ENCODE measurements at places on chromosomes 1 and 21.

GRCh38 chr1:19628879-19629278 lies 15.2 kb upstream of the NBL1 start:
- DNase-seq, result no peak

DNA sequence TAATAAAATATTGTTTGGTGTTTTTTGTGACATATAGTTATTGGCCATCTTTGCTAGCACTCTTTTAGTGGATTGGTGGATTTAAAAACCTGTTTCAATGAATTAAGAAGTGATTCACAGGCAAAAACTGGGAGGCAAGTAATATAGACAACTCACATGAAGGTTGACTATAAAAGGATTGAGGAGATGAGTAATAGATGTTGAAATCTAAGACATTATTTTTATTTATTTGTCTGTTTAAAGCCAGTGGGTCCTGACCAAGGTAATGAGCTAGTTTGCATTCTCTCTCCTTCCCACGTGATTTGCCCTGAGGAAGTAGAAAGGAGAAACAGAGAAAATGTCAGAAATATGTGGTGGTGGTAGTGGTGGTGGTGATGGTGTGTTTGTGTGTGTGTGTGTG lies 351.5 kb upstream of the ZP4 start:
- DNase-seq, result no peak

DNA sequence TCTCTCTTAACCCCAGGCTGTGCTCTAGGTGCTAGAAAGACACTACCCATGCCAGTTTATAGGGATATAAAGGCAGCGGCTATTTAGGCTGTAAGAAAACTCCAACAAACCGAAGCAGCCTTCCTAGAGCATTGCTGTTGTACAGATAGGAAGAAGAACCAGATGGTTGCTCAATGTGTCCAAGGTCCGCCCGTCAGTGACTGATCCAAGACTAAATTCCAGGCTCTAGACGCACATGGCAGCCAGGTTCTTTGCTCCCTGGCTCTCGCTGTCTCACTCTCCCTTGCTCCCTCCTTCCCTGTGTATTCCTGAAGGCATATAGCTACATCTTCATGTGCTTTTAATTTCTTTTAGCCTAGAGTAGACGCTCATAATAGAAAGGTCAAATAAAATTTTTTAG lies 303.4 kb downstream of the KIF26B start:
- no peak for DNase-seq

DNA sequence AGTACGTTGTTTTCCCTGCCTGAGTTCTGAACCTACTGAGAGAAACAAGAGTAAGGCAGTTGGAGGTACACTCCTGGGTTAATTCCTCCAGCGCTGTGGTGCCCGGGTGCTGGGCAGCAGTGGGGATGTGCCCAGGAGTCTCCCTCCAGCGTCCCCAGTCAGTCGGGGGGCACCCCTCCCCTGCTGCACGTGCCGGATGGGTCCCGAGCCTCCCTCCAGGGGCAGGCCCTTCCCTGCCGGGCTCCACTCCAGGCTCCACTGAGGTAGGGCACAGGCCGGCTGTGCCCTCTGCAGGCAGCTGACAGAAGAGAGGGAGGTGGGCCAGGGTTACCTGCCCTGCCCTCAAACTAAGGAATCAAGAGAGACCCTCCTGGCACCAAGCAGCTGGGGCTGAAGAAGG lies 238.1 kb upstream of the VAMP3 start:
- no peak for DNase-seq

- no peak for DNase-seq
Measured at GRCh38 chr1:209134001-209134400, 449.5 kb upstream of the CAMK1G start.

- no peak for DNase-seq
Measured at GRCh38 chr1:230866171-230867070, 1.9 kb downstream of the C1orf198 start.

GRCh38 chr1:230622151-230622550 lies 20.1 kb upstream of the COG2 start:
- no peak for DNase-seq

GRCh38 chr21:44487831-44488230 lies 32.5 kb downstream of the LRRC3 start:
- DNase-seq, result no peak

DNA sequence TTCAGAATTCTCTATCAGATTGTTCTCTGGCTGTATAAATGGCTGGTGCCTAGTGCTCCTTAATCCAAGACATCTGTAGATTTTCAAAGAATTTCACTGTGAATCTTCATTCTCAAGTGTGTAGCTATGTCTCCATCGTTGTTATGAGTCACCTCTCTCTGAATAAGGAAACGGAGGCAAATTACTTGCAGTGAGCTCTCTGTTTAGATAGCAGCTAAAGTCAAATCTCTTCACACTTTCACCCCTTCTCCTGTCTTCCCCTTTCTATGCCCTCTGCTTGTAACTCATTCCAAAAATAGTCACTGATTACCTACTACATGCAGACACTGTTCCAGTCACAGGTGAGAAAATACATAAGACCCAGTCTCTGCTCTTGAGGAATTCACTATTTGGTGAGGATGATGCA lies 39.7 kb downstream of the CHML start:
- DNase-seq, result no peak

- DNase-seq, result no peak
Measured at GRCh38 chr1:200861937-200862647, 10.7 kb upstream of the GPR25 start.

GRCh38 chr1:98898940-98899339 lies 105.7 kb downstream of the PLPPR5 start:
- DNase-seq, result no peak

- DNase-seq, result no peak
Measured at GRCh38 chr21:45129189-45129923, 55.0 kb downstream of the ADARB1 start.

- DNase-seq, result no peak
Measured at GRCh38 chr1:80448081-80448480, 1352.7 kb upstream of the ADGRL2 start.

DNA sequence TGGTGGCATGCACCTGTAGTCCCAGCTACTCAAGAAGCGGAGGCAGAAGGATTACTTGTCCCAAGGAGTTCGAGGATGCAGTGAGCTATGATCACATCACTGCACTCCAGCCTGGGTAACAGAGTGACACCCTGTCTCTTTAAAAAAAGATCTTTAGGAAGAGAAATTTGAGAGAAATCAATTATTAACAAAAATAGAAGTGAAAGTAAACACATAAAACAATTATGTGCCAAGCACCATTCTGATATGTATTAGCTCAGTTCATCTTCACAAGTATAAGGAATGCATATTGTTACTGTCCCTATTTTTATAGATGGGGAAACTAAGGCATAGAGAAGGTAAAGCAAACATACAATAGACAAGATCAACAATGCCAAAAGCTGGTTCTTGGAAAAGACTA lies 48.1 kb downstream of the MATN1 start:
- no peak for DNase-seq

DNA sequence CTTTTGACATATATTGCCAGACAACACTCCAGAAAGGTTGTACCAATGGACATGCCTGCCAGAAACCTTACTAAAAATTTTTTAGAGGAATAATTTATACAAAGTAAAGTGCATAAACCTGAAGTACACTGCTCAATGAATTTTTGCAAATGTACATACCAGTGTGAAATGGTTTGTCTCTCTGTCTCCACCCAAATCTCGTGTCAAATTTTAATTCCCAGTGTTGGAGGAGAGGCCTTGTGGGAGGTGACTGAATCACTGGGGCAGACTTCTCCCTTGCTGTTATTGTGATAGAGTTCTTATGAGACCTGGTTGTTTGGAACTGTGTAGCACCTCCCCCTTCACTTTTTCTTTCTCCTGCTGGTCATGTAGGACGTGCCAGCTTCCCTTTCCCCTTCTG lies 168.8 kb downstream of the RWDD3 start:
- no peak for DNase-seq

DNA sequence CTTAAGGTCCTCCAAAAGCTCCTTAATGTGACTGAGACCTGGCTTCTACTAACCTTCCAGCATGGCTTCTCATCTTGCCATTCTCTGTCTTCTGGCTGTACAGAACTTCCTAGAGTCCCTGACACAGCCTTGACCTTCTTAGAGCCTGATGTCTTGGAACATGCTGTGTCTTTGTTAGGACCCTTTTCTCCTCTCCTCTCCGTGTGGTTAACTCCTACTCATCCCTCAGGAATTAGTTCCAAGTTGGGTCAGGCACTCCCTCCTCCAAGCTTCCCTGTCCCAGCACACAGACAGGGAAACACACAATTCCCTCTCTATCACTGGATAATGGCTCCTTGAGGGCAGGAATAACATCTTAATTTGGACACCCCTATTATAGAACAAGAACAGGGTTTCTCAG lies 275.4 kb upstream of the USP24 start:
- DNase-seq, result no peak

- no peak for DNase-seq
Measured at GRCh38 chr1:212247179-212247721, 38.0 kb upstream of the PPP2R5A start.

GRCh38 chr1:182811975-182812722 lies 22.6 kb downstream of the NPL start:
- DNase-seq, result no peak

DNA sequence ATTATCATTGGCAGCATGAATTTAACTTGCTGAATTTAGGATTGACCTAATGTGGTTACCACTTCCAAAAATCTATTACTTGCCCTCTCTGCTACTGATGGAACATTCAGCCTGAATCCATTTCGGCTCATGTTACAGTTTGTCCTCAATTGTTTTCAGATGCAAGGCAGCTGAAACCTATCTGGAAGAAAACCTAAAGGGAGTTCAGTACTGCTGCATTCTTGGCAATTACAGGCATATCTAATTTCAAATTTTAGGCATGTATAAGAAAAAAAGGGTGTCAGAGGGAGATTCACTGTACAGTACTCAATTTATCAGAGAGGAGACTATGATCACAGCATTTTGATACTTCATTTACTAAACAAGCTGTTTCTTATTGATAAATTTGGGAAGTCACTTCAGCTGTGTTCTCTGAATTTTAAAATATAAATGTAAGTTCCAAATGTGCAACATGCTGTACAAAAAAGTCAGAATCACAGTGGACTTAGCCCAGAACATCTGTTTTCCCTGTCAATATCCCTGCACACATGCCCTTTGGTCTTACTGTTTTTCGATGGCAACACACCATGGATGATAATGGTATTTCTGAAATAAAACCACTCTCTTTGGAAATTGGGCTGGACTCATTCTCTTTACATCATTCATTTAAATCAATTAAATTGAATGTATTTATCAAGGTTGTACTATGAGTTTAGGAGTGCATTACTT lies 651.6 kb upstream of the ADGRL4 start:
- no peak for DNase-seq

GRCh38 chr21:35416866-35417489 lies 367.9 kb upstream of the RUNX1 start:
- DNase-seq, result no peak

DNA sequence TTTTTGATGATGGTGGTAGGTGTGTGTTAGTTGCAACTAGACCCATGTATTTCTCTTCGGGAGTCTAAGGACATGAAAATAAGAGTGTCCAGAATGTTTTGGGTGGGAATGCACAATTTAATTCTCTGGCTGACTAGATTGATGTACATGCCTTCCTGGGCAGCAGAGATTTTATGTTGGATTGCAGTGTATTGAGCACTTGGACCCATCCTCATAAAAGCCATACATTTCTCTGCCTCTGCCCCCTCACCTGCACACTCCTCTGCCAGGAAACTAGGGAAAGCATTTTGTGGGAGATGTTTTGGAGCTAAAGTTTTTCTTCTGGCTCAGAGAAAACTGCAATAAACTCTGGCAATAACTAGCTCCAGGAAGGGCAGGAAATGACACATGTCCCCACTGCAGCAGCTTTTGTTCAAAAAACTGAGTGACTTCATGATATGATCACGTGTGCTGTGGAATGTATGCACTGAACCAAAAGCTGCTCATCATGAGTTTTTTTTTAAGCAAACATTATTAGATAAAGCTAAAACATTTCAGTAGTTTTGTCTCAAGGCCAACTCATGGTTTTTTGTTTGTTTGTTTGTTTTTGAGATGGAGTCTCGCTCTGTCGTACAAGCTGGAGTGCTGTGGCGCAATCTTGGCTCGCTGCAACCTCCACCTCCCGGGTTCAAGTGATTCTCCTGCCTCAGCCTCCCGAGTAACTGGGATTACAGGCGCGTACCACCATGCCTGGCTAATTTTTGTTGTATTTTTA lies 17.6 kb downstream of the RIT1 start:
- no peak for DNase-seq

DNA sequence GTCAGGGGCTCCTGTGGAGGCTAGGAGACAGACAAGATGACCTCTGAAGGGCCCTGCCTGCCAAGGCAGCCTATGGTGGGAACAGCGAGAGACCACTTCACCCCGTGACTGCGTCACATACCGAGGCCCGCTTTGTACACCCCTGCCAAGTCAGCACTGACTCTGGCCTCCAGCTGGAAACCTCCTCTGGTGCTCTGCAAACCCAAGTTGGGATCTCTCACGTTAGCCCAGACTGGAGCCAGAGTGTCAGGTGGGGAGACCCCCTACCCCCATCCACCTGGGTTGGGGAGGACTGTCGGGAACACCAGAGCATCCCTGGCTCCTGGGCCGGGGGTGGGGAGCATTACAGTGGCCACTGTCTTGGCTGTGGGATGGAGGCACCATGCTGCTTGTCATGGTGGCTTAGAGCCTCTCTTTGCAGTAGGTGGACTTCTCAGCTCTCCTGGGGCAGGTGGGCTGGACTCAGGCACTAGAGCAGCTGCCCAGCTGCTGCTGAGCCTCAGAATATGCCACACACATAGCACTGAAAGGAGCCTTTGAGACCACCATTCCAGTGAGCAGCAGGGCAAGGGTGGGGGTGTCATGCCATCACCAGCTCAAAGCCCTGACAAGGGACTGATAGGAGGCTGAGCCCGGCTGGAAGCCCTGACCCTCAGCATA lies 50.4 kb downstream of the ELK4 start:
- DNase-seq, result no peak

DNA sequence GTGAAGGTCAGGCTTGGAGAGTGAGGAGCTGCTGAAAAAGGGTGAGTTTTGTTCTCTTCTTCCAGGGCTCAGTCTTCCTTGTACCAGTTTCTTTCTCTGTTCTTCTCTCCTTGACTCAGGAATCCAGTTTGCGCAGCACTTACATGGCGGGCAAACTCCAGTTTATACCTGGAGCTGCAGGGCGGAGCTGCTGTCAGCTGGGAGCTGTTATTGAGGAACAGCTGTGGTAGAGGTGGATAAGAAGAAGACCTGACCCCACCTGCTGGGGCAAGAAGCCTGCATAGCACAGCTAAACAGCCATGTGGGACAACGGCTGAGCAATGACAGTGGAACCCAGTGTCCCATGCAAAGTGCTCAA lies 46.2 kb downstream of the GALNT2 start:
- no peak for DNase-seq

GRCh38 chr21:32717851-32718316 lies 9.9 kb downstream of the SYNJ1 start:
- no peak for DNase-seq

Measured in stimulated activated CD4-positive, alpha-beta T cell treated with anti-CD3 and anti-CD28 coated beads, Interleukin-1b, Interleukin-23, amount 100 ng/mL, for 4 hours (primary cell).